ENCODE measurements at places on chromosomes 6 and 20.

- no peak for DNase-seq
Observed at GRCh38 chr6:132952986-132953385, 138.6 kb downstream of the RPS12 start.

GRCh38 chr6:43012364-43012763 is 1.4 kb downstream of the MEA1 start:
- DNase-seq, result no peak

- peak; percentile 13 for DNase-seq
Observed at GRCh38 chr6:106547601-106548453, 81.5 kb downstream of the RTN4IP1 start.

DNA sequence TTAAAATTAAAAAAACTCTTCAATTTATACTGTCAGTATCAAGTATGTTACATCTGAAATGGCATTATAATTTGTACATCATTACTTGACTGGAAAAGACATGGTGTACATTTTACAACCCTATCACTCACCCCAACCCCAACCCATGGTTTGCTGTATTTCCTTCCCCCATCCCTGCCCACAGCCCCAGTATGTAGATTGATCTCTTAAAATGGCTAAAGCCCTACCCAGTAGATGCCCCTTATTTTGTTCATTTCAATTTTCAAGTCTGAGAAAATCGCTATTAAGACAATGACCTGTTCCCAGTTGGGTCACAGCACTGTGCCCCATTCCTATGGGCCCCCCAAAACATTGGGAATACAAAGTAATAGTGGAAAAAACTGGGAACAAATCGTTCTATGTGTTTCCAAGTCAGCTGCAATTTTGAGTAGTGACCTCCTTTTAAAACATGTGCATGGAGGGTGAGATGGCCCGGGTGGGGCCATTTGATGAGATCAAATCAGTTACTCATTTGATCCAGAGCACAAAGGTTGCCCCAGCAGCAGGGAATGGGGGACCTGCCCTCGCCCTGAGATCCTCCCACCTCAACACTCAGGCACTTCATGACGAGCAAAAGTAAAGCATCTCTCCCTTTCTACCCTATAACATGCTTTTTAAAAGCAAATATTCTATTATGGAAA is 13.3 kb downstream of the EZR start:
- DNase-seq, result no peak

DNA sequence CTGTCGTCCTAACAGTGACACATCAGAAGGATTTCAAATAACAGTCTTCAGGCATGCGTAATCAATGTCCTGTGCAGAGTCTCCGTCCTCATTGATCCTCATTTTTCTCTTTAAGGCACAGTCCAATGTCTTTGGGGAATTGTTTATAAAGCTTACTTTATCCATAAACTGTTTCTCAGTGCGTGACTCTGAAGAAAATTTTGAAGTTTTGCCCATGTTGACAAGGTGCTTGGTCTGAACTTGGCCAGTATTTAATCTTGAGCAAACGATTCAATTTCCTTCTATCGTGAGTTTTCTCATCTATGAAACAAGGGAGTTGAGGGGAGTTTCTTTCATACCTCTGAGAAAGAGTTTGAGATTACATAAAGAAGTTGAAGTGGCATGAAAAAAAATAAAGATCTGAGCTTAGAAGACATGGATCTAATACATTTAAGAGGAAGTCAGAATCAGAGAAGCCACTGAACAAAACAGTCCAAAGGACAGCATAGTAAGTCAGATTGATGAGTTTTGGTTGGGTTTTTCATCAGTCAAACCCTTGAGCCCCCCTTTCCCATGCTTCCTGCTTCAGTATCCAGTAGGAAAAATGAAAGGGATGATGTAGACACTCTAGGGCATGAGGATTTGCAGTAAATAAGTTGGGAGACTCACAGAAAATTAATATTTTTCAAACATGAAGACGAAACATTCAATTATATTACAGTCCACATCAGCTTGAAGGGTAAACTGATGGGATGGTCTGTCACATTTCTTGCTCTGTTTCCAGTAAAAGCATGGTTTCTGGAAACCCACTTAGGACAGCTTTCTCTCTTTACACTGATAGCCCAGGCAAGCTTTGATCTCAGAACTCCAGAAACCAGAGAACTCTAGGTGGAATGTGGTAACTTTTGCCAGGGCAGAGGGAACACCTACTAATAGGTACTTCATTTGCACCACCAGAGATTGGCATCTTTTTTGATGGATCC is 8.1 kb downstream of the EDN1 start:
- DNase-seq, result no peak

DNA sequence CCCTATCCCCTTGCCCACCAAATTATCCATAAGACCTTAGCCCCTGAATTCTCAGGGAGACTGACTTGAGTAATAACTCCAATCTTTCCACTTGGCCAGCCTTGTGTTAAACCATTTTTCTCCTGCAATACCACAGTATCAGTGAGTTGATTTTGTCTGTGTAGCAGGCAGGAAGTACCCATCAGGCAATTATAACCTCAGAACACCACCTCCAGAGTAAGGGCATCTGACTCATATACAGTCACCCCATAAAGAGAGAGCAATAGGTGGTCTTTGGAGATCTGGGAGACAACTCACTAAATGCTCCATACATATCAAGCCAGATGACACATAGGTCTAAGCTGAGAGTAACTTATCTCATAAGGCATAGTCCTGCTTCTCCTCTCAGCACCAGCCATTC is 83.7 kb downstream of the FILIP1 start:
- DNase-seq, result no peak

DNA sequence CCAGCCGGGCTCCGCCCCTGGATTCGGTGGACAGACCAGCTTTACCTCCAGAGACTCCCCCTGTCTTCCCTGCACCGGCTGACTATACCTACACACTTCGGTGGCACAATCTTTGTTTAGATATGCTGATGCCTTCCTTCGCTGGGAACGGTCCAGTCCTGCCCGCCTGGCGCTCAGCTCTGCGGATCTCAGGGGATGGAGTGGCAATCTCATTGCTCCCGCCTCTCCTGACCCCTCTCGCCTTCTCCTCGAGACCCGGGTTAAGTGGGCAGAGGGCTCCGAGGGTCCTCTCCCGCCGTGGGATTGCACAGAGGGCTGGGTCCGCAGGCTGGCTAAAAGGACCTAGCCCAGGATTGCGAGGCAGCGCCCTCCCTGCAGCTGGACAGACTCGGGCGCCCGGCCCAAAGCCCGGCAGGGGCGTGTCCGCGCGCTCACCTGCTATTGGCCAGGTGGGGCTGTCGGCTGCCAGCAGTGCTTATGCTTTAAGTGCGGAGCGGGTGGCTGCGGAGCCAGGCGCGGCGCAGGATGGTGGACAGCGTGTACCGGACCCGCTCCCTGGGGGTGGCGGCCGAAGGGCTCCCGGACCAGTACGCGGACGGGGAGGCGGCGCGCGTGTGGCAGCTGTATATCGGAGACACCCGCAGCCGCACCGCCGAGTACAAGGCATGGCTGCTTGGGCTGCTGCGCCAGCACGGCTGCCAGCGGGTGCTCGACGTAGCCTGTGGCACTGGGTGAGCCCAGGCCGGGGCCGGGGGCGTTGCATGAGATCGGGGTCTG is at the start of gene GNMT:
GNMT (plus strand) TSS at position 512 of the 777 bp plus-strand sequence; CDS start at position 526, 14 bp downstream.
- peak; percentile 18 for DNase-seq

DNA sequence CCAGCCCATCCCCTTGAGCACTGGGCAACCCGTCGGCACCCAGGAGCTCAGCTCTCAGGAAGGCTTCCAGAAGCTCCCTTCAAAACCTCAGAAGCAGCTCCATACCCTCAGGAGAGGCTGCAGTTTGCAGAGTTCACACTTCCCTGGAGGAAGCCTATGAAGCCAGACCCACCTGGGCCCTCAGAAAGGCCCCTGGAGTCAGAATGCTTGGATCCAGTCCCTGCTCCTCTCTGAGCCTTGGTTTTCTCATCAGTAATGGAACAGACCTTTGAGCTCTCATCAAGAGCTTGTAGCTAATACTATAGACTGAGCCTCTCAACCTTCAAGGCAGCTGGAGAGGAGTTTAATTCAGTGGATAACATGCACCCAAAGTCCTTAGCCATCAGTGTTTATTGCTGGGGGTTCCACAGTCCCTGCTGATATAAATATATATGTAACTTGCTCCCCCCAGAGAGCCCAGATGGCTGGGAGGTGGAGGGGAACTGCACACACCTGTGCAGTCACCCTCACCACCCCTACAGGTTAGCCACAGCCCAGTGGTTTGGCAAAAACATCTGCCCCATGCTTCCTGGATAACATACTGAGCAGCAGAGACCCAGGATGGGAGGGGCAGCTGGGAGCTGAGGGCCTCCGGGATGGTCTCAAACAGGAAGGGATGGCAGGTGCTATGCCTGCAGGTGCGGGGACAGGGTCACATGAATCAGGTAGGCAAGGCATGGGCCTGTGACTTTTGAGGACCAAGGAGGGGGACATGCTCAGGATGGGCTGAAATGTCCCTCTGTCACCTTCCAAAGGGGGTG is 120.1 kb downstream of the SNX5 start:
- no peak for DNase-seq

DNA sequence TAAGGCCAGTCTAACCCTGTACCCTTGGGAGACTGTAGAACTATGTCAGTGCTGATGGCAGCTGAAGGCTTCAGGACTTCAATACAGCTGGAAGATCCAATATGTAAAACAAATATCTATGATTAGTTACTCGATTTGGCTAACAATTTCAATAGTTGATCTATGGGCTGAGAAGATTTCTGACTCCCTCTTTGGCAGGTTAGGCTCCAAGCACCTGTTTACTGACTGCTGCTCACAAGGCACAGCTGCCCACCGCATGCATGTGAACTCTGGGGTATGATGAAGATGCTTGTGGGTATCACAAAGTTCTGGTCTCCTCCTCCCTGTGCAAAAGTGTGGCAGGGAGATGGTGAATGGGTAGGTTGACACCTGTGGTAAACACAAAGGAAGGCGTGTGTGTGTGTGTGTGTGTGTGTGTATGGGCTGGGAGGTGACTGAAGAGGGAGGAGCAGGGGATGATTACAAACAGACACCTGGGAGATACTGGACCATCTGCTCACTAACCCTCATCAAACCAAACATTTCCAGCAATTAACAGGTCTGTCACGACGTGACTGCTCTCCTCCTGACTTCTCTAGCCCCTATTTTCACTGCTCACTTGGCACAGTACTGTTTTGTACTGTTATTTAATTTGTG is 18.1 kb downstream of the ELMO2 start:
- no peak for DNase-seq

- no peak for DNase-seq
Observed at GRCh38 chr6:30683980-30684338, 2.5 kb downstream of the PPP1R18 start.

- no peak for DNase-seq
Observed at GRCh38 chr6:129331450-129332138, 378.4 kb downstream of the ARHGAP18 start.

GRCh38 chr6:75818098-75818855 is 69.2 kb downstream of the MYO6 start:
- no peak for DNase-seq

- DNase-seq, result no peak
Observed at GRCh38 chr20:9660236-9660868, 146.0 kb downstream of the LAMP5 start.

GRCh38 chr6:76831299-76831698 is 632.0 kb downstream of the HTR1B start:
- DNase-seq, result no peak

- no peak for DNase-seq
Observed at GRCh38 chr20:11316244-11316643, 601.4 kb upstream of the BTBD3 start.

DNA sequence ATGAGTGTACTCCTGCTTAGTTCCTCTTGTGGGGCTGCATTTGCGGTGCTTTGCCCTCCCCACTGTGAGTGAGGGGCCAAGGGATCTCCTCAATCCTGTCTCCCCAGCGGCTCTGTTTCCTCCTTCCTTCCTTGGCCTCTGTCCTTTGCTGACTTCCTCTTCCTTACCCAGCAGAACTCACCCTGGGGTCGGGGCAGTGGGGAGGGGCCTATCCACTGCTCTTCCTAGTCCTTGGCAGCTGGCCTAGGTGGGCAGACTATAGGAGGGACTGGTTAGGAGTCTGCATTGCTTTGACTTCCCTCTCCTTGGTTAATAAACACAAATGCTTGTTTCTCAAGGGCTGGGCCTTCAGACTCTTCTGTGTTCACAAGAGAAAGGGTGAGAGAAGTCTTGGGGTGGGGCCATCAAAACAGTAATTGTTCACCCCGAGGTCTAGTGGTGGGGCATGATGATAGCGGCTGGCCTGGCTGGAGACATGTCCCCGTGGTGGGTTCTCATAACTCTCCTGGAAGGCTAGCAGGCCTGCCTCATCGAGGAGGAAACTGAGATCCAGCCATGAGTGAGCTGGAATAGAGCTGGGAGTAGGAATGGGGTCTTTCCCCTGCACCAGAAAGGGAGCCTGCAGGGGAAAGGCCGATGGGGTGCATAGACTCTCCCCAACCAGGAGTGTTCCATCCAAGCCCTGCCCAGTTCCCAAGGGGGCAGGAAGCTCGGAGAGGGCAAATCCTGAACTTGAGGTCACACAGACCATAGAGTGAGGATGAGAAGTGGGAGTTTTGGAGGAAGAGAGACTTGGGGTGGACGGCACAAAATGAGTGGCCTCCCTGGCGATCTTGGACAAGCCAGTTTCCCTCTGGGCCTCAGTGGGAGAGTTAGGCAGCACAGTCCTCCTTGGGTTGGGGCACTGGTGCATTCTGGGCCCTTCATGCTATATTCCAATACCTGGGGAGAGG is 12.7 kb downstream of the FAM110A start:
- no peak for DNase-seq

- DNase-seq, result no peak
Observed at GRCh38 chr20:24998631-24999445, 6.3 kb upstream of the APMAP start.

GRCh38 chr20:49478266-49478665 is 4.2 kb downstream of the KCNB1 start:
- DNase-seq, result no peak

GRCh38 chr20:940926-941325 is 24.8 kb upstream of the ANGPT4 start:
- no peak for DNase-seq

DNA sequence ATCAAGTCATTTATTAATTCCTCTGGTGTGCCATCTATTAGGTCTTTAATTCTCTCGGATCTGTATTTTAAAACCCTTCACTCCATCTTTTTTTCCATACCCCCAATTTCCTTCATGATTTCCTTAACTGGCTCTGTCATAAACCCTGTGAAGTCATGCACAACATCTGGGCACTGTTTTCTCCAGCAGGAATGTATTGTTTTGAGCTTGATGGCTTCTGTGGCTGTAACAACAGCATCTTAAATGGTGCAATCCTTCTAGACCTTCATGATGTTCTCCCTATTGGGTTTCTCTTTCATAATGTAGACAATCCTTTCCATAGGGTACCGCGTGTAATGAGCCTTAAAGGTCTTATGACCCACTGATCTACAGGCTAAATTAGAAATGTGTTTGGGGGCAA is 29.0 kb downstream of the CDK19 start:
- DNase-seq, result no peak

DNA sequence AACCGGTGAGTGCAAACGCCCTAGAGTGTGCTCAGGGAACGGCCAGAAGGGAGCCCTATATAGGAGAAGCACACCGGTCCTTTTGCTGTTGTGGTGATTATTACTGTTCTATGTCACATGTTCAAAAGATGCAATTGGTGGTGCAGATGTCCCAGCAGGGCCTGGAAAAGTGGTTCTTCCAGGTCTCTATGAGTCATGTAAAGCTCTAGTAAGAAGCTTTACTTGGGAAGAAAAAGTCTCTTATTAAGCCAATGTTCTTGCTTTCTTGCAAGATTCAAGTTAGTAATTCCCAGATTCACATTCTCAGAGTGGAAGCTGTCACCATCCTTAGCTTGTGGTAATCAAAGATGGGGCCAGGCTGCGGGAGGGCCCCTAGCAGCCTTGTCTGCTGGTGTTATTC is 23.3 kb downstream of the EDN3 start:
- no peak for DNase-seq
